ENCODE measurements at places on chromosomes 12 and 14.

- DNase-seq, result no peak
Measured at GRCh38 chr14:24398293-24398652, 530 bp upstream of the NYNRIN start.

DNA sequence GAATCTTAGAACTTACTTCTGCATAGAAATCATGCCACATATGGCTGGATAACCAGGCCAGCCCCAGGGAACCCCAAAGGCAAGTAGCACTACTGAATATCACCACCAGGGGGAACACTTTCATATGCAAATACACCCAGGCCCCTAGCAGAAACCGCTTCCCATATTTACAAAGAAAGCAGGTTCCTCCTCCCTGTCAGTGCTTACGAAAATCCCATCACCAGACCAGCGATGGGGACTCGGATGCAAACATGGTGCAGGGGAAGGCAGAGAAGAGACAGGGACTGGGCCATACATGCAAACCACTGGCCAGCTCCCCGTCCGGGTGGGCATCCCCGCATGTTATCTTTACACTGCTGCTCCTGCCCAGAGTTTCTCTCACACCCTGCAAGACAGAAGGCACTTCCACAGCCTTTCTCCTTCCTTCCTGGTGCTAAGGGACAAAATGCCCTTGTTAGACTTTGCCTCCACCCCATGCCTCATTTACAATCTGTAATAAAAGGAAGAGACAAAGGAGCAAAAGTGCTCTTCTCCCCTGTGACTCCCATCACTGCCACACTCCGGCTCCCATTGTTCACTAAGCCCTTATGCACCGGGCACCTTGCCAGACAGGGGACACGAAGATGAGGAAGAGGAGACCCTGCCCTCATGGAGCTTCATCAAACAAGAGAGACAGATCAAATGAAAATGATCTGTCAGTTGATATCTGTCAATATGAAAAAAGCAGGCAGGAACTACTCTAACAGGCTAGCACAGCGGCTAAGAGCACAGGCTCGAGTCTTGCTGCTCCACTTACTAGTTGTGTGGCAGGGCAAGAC lies 62.3 kb downstream of the PTPN21 start:
- DNase-seq, result peak; percentile 22

DNA sequence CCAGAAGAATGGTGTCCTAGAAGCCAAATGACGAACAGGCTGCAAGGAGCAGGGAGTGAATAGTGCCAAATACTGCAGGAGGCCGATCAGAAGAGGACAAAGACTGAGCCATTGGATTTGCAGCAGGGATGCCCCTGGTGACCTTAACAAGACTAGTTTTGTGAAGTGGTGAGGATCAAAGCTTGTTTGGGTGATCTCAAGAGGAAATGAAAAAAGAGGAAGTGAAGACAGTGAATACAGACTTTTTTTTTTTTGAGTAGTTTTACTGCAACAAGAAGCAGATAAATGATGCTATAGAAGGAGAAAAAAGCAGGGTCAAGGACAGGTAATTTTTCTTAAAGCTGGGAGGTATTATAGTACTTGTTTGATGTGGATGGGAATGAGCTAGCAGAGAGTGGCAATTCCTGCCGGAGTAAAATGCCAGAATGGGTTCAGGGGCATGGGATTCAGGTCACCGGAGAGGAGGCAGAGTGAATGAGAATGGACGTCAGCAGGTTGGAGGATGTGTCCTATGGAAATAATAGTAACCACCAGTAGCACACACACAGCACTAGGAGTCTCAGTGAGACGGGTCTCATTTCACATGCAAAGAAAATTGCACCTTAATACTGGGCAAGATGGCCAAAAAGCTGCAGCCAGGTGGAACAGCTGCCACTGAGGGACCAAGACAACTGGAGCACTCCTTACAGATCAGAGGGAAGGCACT lies 345.8 kb upstream of the CCDC196 start:
- DNase-seq, result no peak

DNA sequence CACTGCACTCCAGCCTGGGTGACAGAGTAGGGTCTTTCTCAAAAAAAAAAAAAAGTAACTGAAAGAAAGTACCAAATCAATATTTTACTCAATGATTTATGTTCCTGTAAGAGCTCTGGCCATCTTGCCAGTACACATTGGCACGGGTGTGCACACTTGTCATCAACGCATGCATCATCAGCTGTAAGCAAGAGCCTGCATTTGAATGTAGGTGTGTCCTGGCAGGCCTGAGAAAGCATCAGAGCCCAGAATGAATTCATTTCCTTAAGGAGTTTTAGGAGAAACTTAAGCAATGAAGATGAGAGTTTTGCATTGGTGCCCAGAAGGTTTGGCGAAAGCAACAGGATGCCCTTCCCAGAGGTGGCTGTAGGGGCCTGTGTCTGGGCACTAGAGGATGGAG lies 88.5 kb upstream of the FZD10 start:
- DNase-seq, result no peak

- DNase-seq, result no peak
Measured at GRCh38 chr12:106132175-106133135, 6.3 kb downstream of the NUAK1 start.

DNA sequence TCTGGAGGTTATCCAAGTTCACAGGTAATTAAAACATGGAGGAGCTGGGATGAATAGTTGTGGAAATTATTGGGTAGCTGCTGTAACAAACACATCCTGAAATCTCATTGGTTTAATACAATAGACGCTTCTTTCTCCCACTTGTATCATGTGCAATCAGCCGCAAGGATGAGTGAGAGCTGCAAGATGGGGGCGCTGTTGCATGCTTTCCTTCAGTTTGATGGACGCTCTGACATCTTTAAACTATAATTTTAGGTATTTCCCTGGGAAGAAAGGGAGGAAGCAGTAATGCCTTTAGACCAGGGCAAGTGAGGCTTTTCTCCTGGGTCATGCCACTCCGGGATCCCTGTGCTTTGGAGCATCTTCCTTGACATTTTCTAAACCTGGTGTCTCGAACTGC lies 178.7 kb downstream of the PAWR start:
- DNase-seq, result no peak

Measured in stimulated activated CD8-positive, alpha-beta memory T cell treated with anti-CD3 and anti-CD28 coated beads, Interleukin-15, amount 100 ng/mL, for 48 hours (primary cell).